ENCODE measurements at places on chromosomes 5 and 9.
A peak's percentile ranks its signal among the peaks of the same experiment; 100 is the strongest.

DNA sequence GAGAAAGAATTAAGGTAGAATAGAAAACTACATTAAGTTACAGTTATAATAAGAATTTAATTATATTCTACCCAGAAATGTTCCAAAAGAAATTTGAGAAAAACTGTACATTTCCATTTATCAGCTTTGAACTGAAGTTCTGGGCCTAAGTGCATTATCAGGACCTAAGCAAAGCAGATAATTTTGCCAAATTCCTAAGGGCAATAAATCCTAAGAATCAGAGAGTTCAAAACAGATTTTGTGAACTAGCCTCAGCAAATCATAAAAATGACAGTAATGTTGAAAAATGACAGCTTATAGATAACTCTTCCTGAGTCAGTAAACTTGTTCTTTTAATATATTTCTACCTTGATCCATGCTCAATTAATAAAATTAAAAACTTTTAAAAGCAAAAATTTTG lies 662.1 kb upstream of the CDH9 start:
- no peak for DNase-seq

GRCh38 chr9:91683269-91683668 lies 259.6 kb upstream of the NFIL3 start:
- no peak for DNase-seq

DNA sequence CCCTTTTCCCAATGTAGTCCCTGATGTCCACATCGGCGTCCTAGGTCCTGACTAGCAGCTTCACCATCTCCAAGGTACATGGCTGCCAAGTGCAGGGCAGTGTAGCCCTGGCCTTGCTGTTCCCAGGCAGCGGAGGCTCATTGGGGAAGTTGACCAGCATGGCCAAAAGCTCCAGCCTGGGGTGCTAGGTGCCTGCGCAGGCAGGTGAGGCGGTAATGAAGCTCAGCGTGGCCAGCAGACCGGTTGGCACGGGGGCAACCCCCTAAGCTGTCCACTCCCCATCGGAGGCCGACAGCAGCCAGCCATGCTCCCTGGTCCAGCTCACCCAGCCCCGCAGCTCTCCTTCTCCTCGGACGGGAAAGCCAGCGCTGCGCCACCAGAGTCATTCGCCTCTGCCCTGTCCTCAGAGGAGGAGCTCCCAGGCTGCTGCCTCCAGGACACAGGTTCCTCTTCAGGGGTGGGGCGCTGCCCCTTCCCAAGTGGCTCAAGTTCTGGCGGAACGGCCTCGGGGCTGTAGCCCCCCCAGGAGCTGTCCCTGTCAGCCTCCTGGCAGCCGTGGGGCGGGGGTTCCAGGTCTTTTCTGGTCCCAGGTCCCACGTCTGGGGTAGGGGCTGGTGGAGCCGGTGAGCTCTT lies 1218.2 kb downstream of the FOXD4L5 start:
- DNase-seq = no peak

DNA sequence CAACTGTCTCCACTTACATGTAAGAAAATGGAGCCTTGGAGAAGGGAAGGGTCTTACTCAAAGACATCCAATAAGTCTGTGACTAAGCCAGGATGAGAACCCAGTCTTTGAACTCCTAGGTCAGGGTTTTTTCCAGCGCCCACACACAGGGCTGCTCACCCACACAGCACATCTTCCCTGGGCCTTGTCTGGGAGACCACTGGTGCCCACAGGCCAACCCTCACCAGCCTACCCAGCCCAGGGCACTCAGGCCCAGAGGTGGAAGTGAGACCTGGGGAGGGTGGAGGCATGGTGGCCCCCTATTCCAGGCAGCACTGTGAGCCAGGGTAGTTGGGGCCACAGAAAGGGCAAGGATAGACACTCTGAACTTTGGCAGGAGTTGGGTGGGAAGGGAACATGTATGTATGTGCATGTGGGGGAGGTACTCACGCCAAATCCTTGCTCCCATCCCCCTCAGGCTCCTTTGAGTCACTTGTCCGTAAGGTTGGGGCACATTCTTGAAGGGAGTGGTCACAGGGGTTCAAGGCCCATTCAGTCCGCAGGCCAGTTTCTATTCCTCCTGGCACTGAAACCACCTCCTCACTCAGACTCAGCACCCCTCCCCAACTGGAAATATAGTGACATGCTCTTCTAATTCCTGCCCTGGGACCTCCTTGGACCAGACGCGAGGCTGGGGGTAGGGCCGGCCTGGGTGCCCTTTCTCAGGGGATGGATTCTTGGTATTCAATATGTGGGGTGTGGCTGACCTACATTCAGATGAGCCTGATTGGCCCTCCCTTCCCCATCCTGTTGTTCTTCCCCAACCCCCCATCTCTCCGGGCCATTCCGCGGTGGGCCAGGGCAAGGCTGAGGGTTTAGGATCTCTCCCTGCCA lies 2.9 kb upstream of the SLC4A9 start:
- no peak for DNase-seq

- no peak for DNase-seq
Observed at GRCh38 chr5:133290669-133291240, 238.9 kb downstream of the HSPA4 start.

DNA sequence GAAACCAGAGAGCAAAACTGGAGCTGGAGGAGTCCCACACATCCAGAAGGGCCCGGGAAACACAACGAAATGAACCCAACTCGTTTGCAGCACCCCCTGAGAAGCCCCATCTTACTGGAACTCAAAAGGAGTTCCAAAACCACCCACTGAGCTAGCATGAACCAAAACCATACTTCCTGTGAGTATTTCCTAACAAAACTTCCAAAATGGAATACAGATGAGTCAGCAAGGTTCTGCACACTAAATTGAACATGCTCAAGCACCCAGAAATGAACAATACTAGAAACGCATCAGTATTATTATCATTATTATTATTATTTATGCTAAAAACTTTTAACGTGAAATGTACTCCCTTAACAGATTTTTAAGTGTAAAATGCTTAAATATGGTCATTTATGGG lies 8.0 kb upstream of the SPOCK1 start:
- no peak for DNase-seq

GRCh38 chr5:119578937-119579336 lies 50.4 kb upstream of the FAM170A start:
- DNase-seq = no peak

DNA sequence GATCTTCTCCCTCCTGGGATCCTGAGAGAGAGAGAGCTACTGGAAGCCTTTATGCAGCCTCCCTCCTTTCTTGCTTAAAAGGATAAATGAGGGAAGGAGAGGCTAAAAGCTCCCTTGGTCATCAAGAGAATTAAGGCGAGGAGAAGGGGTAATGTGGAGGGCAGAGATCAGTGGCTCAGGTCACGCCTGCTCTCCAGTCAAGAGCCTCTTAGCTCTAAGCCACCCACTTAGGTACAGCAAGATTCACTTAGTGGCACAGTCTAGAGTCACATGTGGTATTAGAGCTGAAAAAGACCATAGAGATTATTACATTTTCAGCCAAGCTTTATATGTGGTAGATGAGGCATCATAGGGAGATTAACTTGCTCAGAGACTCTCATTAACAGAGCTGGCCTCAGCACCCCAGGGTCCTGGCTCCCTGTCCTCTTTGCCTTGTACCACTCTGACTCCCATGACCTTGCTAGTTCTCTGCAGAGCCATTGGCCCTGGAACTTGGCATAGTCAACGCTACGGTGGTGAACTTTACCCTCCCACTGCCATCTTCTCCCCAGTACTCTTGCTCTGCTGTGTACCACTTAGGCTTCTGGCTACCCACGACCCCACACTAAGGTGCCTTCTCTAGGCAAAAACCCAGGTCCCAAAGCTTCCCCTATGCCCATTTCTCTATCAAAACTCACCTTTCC lies 37.6 kb downstream of the MFAP3 start:
- DNase-seq = no peak

DNA sequence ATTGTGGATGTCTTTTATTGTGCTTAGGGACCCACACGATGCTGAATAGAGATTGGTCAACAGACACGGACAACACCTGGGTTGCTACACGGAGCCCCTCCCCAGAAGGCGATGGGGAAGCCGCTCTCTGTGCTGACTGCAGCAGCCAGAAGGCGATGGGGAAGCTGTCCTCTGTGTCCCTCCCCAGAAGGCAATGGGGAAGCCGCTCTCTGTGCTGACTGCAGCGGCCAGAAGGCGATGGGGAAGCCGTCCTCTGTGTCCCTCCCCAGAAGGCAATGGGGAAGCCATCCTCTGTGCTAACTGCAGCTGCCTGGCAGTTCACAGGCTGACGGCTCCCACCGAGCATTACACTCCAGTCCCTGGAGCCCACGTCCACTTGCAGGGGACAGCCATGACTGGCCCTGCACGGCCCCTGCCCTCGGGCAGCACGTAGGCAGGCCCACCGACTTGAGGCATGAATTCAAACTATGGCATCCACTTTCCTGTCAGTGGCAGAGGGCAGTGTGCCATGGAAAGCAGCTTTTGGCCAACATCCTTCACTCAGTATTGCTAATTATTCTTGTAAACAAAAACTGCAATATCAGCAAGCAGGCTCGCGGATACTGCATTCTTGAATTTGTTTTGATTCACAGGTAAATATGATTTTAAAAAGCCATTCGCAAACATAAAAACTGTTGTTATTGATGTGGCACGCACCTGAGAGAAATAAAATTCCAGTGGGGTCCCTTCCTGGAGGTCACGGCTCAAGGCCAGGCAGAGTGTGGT lies 48.1 kb upstream of the CLPTM1L start:
- DNase-seq = no peak

DNA sequence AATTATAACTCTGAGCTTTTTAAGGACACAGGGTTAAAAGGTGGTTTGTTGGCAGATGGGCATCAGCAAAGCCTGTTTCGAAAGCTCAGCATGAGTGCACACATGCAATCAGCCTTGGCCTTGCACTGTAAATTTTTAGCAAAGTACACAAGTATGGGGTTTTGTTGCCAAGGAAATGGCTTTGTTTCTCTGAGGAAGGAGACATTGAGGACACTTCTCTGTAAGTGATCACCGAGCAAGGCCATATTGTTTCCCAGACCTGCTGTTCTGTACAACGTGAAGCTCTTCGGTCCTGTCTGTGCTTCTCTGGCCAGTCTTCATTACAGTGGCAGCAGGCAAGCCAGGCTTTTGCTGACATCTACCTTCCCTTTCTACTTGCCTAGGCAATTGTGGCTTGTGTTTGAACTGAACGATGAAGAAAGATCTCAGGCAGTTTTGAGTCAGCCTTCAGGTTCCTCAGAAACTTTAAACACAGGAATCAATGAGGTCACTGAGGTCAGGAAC lies 27.9 kb upstream of the GLRX start:
- peak; percentile 28 for DNase-seq

DNA sequence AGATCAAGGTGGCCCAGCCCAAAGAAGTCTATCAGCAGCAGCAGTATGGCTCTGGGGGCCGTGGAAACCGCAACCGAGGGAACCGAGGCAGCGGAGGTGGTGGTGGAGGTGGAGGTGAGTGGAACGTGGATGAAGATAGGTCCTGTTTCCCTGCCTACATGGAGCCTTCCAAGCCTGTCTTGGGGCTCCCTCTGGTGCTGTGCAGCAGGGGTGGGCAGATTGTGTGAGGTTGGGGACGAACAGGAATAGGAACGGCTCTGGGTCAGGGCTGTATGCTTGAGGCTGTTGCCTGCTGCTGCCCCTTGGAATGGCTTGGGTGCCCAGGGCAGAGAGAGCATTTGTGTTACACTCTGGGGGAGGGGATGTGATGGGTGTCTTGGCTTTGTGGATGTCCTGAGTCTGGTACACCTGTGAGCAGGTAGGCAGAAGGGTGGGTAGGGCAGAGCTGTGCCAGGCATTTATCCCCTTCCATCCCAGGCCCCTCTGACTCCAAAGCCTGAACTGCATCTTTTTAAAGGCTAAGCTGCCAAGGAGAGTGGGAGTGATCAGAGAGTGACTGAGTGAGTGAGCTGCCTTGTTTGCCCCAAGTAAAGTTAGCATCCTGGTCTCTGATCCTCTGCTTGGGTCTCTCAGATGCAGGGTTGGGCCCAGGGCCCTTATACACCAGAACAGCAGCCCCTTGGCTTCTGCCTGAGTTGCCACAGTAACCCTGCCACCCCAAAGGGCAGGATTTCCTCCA lies 5.2 kb downstream of the HNRNPAB start:
- DNase-seq = no peak

- peak; percentile 57 for DNase-seq
Observed at GRCh38 chr9:110752766-110753165, 84.2 kb downstream of the MUSK start.

DNA sequence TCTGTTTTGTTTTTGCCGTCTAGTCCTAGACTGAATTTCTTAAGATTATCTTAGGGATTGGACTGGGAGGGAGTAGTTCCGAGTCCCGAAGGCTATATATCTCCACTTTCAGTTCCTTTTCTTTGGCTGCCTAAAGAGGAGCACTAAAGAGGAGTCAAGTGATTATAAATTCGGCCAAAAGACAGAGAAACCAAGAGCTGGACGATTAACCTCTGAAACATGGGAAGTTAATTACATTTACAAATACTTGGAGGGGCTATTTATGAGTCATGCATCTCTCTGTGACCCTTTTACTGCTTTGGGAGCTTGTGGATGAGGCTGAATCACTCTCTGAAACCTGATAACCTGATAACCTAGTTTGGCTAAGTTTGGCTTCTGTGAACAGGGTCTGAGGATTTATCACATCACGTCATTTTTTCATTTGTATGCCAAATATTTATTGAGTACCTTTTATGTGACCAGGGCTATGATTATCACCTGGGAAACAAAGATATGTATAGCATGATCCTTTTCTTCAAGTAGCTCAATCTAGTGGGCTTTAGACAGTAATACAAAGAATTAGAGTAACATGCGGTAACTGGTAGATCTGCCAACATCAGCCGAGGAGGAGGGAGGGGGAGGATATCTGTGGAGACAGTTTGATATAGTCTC lies 180.9 kb downstream of the CD180 start:
- no peak for DNase-seq

DNA sequence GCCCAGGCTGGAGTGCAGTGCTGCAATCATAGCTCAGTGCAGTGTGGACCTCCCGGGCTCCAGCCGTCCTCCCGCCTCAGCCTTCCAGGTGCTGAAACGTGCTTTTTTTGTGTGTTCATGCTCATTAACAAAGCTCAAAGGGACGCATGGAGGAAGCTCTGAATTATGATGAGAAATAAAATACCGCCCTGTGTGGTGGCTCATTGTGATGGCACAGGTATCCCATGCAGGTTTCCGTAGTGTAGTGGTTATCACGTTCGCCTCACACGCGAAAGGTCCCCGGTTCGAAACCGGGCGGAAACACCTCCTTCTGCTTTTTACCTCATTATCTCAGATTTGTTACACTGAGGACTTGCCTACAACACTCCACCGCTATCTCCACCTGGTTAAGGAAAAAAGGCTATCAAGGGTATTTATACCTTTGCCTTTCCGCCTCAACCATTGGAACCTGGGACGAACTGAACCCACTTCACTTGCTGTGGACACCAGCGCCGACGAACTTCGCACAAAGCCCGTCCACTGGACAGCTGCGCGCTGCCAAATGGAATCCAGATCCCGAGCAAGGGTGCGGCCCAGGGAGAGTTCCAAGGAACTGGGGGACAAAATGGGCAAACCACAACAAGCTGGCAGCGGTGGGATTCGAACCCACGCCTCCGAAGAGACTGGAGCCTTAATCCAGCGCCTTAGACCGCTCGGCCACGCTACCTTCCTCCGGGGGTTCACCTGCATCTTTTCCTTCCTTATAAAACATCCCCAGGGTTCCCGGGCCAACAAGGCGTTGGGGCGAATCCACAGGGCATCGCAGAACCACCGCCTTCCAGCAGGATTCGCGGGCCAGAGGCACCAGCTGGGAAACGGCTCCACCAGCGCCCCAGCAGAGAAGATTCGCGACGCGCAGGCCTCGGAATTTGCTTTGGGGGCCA lies 26.3 kb downstream of the OR2V2 start:
- DNase-seq = peak; percentile 54

All from AG08396 (cell line).